ENCODE measurements at places on chromosomes 6 and 20.
A peak's percentile ranks its signal among the peaks of the same experiment; 100 is the strongest.

DNA sequence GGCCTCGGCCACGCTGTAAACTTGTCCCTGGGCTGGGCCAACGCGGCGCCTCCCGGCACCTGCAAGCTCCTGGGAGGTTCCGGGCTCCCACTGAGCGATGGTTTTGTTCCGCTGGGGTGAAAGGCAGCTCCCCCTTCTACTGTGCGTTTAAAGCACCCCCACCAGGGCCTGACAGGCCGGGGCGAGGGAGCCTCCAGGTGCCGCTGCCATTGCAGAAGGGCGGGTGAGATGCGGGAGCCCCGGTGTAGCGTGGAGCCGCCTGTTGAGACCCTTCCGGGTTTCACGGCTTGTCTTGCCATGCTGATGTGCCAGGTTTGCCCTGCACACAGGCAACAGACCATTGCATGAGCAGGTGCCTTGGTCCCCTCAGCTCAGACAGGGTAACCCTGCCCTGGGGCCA lies 2.9 kb downstream of the COL20A1 start:
- no peak for DNase-seq

DNA sequence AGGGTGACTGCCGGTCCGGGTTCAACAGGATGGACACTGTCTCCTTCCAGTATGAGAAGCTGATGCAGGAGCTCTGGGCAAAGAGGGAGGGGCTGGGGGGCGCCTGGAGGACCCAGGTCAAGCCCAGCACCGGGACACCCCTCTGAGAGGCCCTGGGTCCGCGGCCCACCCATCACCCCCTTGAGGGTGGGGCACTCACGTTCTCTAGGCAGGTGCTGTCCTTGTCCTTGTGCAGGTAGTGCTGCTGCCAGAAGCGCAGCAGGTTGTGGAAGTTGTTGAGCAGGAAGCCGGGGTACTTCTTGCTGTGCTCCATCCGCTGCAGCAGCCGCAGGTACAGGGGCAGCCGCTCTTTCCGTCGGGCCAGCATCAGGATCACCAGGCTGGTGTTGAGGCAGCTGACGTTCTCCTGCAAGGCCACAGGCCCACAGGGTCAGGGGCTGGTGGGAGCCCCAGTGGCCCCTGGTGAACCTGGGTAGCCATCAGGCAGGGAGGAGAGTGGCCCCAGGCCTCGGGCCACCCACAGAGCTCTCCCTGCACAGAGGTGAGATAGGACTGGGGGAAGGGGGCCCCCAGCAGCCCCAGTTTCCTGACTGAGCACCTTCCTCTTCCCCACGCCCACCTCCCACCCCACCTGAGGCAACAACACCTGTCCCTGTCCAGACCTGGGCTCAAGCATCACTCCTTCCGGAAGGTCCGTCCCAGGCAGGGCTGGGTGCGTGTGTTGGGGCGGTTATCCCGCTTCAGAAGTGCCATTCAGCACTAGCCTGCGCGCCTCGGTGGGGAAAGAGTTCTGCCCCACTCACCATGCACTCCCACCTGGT lies 47.8 kb downstream of the MYH7B start:
- no peak for DNase-seq

- no peak for DNase-seq
These were observed 136.0 kb upstream of the TOP1 start for GRCh38 chr20:40892642-40893041.

DNA sequence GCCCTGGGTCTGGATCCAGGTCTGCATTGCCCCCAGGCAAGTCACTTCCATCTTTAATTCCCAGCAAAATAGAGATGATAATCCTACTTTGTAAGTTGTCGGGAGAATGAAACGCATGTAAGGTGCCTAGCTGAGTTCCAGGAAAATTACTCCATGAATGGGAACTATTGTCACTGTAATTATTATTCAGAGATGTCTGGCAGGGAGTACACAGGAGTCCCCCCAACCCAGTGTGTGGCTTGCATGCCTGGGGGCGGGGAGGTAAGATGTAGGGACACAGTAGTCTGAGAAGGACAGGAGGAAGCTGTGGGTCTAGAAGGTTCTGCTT lies 85.4 kb downstream of the CD40 start:
- DNase-seq: no peak

- peak; percentile 93 for DNase-seq
These were observed 161.4 kb downstream of the LY86 start for GRCh38 chr6:6749702-6750491.

DNA sequence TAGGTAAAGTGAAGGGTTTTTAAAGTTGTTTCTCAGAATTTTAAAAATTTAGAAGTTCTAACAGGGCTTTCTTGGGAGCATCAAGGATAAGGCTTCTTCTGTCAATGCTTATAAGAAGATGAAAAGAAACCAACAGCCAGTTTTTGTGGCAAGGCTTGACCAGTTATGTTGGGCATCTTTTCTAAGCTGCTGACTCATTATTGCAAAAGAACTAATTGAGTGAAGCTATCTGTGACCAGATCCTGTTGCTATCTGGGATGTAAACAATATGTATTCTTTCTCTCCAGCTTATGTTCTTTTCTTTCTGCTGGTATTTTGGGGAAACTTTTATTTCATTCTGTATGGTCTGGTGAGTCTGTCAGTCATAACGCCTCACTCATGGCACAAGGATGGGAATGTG lies 643.8 kb downstream of the HDGFL1 start:
- DNase-seq: peak; percentile 14

DNA sequence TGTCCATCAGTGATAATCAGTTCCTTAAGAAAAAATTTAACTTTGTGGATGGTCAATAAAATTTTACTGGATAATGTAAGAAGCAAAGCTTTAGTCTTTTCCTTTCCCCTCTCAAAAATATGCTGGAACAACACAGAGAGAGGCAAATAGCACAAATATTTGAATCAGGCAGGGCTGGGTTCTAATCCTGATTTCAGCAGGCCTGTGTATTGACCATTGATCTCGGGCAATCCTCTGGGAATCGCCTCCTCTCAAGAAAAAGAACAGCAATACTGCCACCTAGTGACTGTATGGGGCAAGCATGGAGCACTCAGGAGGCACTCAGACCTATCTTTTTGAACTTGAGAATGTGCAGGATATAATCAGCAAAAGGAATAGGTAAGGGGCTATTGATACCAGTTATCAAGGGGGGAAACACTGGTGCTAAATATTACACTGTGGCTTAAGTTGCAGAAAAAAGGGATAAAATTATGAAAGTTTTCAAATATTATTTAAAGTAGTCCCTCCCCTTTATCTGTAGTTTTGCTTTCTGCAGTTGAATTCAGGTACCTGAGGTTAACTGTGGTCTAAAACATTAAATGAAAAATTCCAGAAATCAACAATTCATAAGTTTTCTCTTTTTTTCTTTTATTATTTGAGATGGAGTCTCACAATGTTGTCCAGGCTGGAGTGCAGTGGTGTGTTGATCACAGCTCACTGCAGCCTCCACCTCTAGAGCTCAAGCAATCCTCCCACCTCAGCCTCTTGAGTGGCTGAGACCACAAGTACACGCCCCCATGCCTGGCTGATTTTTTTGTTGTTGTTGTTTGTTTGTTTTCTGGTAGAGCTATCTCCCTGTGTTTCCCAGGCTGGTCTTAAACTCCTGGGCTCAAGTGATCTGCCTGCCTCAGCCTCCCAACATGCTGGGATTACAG lies 91.8 kb upstream of the NHSL1 start:
- peak; percentile 65 for DNase-seq

DNA sequence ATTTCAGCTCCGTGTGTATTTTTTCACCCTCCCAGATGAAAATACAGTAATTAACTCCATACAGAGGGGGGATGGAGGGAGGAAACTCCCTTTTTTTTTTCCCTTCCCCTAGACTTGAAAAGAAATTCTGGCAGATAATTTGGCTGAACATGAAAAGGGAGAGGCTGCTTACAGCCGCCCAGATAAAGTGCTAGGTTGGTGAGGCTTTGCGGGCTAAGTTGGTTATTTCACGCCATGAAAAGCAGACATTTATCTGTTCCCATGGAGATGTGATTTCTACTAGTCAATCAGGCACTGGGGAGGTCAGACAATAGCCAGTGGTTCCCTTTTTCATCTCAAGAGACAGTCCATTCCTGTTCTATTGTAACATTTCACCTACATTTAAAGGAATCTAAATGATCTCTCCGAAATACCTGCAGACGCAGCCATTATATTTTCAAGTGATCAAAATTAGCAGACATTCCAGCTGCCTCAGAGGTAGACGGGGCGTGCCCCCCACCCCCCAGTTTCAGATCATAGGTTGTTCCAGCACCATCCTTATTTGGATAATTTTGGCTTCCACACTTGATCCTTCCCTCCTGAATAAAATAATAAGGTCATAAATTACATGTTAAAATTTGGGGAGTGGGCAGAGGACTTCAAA lies 143.9 kb upstream of the ZNF217 start:
- peak; percentile 13 for DNase-seq

GRCh38 chr6:28597217-28597835 lies 71.6 kb downstream of the GPX5 start:
- peak; percentile 49 for DNase-seq

- DNase-seq: peak; percentile 66
These were observed 108.0 kb upstream of the C6orf118 start for GRCh38 chr6:165417278-165417865.

DNA sequence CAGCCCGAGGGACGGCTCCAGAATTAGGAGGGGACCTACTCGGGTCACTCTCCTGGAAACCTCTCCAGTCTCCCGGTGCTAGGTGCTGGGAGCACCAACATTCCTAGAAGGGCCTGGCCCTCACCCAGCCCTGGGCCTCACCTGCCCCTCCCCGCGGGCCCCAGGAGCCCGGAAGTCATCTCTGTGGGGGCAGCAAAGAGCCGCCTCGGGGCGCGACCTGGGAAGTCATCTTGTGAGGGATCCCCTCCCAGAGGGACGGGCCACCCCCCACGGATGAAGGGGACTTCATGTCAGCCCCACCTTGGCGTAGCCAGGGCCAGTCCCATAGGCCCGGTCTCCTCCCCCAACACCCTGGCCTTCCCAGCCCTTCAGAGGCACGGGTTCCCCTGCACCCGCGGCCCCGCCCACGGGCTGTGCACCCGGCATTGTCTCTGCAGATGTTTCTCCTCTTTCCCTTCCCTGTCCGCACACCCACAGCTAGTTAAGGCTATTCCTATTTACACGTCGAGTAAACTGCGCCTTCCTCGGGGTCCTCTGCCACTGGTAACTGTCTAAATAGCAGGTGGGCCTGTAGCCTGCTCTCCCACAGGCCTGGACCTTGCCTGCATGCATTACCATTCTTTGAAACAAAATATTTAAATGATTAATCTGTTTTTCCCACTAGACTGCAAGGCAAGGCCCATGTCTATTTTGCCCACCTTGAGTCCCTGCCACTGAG lies 896 bp upstream of the RNASET2 start:
- peak; percentile 28 for DNase-seq

DNA sequence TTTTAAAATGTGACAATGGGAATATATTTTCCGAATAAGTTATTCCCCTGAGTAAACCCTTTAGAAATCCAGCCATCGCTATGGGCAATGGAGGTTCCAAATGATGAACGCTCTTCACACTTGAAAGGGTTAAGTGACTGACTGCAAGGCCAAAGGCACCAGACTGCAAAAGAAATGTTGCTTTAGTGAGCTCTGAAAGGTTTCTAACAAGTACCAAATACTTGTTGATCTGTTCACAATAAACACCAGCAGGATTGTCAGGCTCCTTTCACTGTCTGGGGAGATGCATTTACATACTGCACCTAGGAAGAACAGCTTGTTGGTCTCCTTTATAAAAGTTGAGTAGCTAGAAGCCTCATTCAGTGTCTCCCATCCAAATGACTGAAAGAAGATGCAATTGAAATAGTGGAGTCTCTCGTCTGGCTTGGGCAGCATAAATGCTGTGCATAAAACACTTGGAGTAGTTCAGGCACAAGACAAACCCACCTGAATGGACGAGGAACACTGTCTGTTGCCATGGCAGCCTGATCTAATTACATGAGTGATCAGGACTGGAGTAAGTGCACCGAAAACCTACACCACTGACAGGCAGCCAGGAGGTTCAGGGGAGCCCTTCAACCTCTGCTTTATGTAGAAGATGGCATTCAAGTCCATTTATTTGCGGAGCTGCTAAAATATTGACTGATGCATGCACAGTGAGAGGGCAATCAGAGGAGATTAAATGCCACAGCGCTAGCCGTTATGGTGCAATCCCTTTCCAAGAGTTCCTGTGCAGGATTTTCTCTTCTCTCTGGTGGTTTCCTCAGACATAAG lies 2.9 kb downstream of the ATXN1 start:
- DNase-seq: peak; percentile 64

DNA sequence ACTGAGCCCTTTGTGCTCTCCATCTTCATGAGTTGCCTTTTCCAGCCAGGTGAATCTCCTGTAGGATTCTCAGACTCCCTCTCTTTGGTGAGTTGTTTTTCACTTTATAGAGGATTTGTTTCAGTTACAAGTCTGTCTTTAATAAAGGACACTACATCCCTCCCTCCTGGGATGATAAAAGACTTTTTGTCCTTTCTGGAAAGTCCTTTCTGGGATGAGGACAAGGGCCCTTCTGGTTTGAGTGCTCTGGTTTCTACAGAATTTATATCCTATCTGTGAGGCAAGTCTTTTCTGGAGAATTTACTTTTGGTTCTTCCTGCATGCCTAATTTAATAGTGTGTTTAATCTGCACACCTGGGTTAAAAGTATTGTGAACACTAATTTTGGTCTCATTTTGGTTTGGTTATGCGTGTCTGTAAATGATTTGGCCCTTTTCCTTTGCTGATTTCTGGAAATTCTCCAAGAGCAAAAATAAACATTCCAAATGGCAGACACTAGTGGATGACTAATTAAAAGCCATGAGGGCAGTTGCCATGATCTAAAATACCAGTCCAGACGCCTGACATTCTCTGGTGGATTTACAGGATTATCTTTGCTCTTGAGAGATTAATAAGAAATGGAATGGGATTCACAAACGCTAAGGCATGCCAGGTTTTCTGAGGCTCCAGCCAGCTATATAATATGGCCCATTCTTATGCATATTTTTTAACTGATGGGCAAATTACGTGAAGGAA lies 44.8 kb downstream of the TCP11 start:
- peak; percentile 88 for DNase-seq

- no peak for DNase-seq
These were observed 16.3 kb upstream of the SMAP1 start for GRCh38 chr6:70651326-70651905.

DNA sequence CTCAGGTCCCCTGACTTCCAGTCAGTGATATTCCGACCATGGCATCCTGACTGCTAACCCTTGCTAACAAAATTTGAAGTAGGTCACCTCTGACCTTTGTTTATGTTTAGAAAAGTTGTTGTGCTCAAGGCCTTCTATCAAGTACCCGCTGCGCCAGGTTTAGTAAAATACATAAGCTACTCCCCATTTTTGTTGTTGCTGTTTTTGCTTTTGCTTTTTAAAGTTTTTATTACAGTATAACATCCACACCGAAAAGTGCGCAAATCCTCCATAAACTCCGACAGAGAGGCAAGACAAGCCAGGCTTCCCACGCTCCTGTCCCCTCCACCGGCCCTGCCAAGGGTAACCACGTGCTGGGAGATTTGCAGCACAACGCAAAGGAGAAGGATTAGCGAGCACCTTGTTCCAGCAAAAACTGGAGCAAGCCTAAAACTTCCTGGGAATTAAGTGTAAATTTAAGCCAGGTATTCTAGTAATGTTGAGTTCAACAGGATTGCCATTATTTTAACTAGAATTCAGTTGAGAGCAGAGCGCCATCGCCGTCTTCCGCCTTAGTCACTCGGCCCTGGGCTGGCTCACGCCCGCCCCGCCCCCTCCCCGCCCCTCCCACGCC lies 17.8 kb upstream of the HMGN4 start:
- DNase-seq: peak; percentile 77

Data from fibroblast of villous mesenchyme (primary cell).